Activated CD4-positive, alpha-beta T cell treated with anti-CD3 and anti-CD28 coated beads, Interleukin-2, Interleukin-4, amounts not matched to agents 100 ng/mL and 50 ng/mL, durations not matched to agents 16 hours and 8 hours (primary cell): ENCODE measurements at places on chromosomes 5 and 9.

GRCh38 chr5:3330442-3330841 lies 265.2 kb upstream of the IRX1 start:
- no peak for DNase-seq

DNA sequence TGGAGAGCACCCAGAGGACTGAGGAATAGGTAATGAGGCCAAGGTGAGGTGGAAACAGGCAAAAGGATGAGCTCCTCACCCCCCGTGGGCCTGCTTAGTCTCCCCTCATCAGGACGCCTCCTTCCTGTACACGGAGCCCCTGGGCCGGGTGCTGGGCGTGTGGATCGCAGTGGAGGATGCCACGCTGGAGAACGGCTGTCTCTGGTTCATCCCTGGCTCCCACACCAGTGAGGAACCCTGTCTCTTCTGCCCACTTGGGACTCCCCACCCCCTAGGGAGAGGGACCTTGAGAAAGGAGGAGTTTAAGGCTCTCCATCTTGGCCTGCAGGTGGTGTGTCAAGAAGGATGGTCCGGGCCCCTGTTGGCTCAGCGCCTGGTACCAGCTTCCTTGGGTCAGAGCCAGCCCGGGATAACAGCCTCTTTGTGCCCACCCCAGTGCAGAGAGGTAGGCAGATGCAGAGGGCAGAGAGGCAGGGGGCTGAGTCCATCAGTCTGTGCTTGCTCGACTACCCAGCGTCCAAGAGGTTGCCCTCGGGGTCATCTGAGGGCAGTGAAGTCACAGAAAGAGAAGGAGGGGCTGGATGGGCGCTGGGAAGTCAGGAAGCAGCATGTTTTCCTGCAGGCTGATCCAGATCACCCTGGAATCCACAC lies 7.0 kb downstream of the DOLK start:
- DNase-seq: no peak

GRCh38 chr5:96961053-96961452 lies 25.2 kb downstream of the LNPEP start:
- DNase-seq: peak; percentile 75

GRCh38 chr9:34892886-34893285 lies 65.2 kb upstream of the PHF24 start:
- no peak for DNase-seq

- peak; percentile 63 for DNase-seq
Measured at GRCh38 chr9:136631038-136632000, 31.4 kb upstream of the EGFL7 start.

GRCh38 chr5:159511570-159511969 lies 181.3 kb upstream of the IL12B start:
- no peak for DNase-seq

DNA sequence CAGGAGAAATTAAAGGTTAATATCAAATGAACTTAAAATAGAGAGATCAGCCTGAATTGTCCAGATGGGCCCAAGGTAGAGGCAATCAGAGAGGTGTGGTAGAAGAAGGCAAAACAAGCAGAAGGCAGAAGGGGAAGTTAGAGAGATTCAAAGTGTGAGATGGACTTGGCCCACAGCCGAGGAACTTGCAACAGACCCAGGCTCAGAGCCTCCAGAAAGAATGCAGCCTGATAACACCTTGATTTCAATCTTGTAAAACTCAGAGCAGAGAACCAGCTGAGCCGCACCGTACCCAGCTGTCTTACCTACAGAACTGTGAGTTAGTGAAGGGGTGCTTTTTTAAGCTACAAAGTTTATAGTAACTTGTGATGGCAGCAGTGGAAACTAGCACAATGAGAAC lies 190.9 kb downstream of the RFK start:
- no peak for DNase-seq

- DNase-seq: no peak
Measured at GRCh38 chr9:2800394-2801179, 43.3 kb downstream of the PUM3 start.

DNA sequence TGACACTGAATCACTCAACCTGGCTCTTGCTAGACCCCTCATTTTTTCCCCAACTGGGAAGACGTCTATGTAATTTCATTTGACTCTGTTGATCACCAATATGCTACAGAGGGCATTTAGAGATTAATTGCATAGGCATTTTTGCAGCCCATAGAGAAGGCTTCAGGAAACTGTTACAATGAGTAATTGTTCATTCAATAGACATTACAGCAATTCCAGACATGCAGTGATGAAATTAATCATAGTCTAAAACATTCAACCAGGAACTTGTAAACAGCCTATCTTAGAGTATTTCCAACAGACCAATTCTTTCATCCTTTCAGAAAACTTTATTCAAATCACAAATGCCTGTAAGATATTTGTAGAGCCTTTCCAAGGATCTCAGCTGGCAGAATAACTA lies 122.3 kb downstream of the MARCHF11 start:
- DNase-seq: no peak

- no peak for DNase-seq
Measured at GRCh38 chr5:55985181-55985580, 9.6 kb downstream of the IL6ST start.

GRCh38 chr9:2602704-2603116 lies 18.9 kb upstream of the VLDLR start:
- no peak for DNase-seq

GRCh38 chr5:169706758-169707450 lies 69.8 kb downstream of the DOCK2 start:
- DNase-seq: no peak
